ENCODE measurements at places on chromosomes 16 and 17.

DNA sequence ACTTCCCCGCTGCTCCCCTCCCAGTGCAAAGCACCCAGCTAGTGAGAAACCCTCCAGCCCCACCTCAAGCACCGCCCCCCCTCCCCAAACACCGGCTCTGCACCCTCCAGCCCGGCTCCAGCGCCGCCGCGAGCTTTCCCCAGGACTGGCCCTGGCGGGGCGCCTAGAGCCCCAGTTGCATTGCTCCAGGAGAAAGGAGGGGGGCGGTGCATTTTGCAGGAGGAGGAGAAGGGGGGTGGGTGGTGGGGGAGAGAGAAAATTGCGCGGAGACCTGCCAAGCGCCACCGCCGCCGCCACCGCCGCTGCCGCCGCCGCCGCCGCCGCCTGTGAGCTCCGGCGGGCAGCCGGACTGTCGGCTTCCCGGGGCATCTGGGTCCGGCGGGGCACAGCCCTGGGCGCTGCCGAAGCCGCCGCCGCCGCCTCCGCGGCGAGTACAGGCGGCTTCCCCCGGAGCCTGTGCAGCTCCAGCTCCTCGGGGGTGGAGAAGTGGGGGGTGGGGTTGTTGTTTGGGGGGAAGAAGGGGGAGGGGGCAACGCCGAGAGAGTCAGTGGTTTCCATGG is 333 bp upstream of the NOG start:
- DNase-seq, result no peak

DNA sequence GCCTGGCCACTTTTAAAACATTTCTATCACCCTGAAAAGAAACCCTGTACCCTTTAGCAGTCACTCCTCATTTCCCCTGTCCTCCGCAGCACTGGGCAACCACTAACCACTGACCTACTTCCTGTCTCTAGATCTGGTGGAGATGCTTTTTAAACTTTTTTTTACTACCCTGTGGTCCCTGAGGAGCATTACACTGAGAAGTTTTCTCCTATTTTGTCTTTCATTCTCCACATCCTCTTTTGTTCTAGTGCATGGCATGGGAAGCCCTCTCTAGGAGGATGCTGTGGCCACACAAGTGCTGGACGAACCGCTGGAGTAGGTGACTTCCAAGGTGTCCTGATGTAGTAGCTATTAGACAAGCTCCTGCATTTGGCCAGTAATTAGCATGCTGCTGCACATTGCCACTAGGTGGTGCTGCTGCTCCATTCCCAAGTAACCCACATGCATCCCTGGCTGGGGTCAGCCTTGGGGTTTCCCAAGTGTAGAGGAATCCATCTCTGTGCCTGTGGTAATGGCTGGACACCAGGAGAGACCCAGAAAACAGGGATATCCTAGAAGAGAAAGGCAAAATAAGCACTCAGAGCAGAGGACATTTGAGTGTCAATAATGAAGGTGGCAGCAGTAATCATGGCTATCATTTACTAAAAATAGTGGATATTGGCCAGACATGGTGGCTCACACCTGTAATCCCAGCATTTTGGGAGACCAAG is 143.8 kb upstream of the CRHR1 start:
- peak; percentile 58 for DNase-seq

- DNase-seq, result no peak
These were observed 176.4 kb upstream of the KCNJ16 start for GRCh38 chr17:69898601-69899000.

DNA sequence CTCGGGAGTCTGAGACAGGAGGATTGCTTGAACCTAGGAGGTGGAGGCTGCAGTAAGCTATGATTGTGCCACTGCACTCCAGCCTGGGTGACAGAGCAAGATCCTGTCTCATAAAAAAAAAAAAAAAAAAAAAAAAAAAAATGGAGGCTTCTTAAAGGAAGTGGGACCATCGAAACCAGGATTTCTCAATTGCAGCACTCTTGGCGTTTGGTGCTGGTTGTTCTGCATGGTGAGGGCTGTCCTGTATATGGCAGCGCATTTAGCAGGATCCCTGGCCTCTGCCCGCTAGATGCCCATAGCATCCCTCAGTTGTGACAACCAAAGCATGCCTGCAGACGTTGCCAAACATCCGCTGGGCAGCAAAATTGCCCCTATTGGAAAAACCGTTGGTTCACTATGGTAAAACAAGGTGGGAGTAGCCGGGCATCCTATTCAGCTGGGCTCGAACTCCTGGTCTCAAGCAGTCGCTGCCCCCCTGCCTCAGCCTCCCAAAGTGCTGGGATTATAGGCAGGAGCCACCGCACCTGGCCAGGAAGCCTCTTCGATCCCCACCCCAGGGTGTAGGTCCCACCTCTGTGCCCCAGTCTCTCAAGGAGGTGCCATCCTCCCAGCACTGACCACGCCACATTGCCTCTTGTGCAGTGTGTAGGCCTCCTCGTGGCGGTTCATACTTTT is 6.5 kb upstream of the NPIPB7 start:
- DNase-seq, result no peak

GRCh38 chr17:49742166-49742638 is 21.7 kb downstream of the FAM117A start:
- DNase-seq, result no peak

- no peak for DNase-seq
These were observed 495 bp downstream of the TXNDC17 start for GRCh38 chr17:6641247-6641863.

GRCh38 chr16:20614186-20615141 is 38.3 kb upstream of the ACSM2B start:
- no peak for DNase-seq

GRCh38 chr16:77183137-77183536 is 7.9 kb upstream of the MON1B start:
- DNase-seq, result no peak

DNA sequence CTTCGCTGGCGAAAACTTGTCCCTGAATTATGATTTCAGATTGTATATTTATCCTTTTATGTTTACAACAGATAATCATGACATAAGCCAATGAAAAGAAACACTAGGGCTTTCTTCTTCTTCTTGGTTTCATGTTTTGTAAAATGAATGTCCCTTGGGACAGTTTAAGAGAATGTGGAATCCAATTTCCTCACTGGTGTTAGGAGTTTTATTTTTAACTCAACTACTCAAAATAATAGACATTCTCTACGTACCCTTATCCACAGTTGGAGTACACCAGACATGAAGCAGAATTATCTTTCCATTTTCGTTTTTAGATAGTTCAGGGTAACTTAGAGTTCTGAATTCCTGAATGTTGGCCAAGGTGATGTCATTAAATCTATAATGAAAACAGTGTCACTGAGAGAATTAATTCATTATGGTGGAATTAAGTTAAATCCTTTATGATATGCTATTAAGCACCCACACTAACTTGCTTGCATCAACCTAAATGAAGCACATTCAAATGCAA is 43.4 kb downstream of the IRX6 start:
- DNase-seq, result no peak

GRCh38 chr17:49407981-49408501 is 6.6 kb downstream of the PHB1 start:
- peak; percentile 76 for DNase-seq

- no peak for DNase-seq
These were observed 20.9 kb downstream of the RGS9 start for GRCh38 chr17:65158041-65158440.

DNA sequence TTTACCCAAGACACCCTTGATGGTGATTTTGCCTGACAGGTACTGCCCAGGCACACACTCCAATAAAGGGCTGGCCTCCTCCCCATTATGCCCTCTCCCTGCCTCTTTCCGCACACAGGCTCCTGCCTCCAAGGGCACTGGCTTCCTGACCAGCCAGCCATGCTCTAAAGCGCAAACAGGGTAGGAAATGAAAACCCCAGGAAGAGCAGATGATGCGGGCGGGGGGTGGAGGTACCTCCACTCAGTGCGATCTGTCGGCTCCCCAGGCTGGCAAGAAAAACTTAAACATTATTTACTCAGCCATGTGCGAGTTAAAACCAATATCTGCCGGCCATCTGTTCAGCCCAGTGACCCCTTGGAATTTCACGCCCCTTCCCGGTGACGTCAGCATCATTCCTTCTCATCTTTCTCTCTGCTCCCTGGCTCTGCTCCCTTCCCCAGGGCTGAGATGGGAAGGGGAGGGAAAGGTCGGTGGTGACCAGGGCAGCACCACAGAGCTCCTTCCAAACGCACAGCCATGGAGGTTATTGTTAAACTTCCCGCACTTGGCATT is 262.5 kb downstream of the CBLN1 start:
- DNase-seq, result no peak

- DNase-seq, result no peak
These were observed 31.5 kb upstream of the EFCAB13 start for GRCh38 chr17:47292206-47292605.

DNA sequence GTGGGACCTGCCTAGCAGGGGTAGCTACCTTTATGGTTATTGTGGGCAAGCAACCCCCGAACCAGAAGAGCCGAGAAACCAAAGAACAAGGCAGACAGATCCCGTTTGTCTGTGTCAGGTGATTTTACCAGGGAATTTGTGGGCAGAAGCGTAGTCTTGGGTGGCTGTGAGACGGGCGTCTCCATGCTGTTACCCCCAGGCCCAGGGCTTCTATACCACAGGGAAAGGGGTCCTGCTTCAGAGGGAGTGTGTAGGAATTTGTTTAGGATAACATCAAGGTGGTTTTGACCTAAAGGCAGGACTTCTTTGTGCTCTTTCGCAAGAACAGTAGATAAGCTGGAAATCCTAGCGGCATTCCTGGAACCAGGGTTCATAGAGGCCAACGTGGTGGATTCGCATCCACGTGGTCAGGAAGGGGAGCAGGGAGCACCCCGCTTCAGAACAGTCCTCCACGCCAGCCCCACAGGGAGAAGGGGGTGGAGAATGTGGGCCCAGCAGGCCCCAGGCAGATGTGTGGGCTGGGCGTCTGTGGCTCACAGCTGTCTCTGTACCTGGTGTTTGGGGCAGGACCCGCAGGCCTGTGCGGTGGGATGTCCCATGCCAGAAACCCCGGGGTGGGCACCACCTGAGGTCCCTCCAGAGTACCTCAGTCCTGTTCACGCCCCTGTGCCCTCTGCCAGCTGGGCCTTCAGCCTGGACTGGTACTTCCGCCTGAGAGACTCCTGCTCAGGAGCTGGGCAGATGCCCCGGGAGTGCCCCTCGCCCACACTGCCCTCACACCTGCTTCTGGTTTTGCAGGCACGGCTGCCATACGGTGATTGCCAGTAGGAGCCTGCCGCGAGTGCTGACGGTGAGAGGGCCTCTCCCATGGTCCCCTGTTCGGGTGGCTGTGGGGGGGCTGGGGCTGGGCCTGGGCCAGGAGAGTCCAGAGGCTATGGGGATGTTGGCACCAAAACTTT is 4.1 kb downstream of the DECR2 start:
- DNase-seq, result no peak

GRCh38 chr17:44629314-44629713 is 27.0 kb upstream of the MEIOC start:
- DNase-seq, result no peak

DNA sequence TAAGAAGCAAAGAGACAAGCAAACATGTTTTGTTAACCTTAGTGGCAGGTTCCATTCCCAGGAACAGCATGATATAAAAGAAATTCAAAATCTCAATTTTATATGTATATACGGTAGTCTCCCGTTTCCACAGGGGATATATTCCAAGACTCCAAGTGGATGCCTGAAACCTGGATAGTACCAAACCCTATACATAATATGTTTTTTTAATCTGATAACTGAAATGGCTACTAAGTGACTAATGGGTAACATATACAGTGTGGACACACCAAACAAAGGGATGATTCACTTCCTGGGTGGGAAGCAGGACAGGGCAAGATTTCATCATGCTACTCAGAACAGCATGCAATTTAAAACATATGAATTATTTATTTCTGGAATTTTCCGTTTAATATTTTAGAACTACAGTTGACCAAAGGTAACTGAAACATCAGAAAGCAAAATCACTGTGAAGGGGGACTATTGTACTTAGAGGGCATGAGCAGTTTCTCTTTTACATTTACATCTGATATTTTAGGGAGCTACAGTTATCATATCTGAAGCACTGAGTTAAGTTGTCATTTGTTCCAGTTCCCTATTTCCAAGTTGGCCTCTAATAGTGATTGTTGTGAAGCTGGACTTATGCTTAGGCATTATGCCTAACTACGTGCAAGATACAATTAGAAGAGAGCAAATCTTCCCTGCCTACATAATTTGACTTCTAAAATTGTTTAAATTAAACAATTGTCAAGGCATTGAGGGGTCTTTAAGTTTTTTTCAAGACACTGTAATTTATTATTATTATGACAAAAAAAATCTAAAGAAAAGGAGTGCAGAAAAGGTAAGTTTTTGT is 34.1 kb upstream of the ABCA6 start:
- DNase-seq, result no peak

DNA sequence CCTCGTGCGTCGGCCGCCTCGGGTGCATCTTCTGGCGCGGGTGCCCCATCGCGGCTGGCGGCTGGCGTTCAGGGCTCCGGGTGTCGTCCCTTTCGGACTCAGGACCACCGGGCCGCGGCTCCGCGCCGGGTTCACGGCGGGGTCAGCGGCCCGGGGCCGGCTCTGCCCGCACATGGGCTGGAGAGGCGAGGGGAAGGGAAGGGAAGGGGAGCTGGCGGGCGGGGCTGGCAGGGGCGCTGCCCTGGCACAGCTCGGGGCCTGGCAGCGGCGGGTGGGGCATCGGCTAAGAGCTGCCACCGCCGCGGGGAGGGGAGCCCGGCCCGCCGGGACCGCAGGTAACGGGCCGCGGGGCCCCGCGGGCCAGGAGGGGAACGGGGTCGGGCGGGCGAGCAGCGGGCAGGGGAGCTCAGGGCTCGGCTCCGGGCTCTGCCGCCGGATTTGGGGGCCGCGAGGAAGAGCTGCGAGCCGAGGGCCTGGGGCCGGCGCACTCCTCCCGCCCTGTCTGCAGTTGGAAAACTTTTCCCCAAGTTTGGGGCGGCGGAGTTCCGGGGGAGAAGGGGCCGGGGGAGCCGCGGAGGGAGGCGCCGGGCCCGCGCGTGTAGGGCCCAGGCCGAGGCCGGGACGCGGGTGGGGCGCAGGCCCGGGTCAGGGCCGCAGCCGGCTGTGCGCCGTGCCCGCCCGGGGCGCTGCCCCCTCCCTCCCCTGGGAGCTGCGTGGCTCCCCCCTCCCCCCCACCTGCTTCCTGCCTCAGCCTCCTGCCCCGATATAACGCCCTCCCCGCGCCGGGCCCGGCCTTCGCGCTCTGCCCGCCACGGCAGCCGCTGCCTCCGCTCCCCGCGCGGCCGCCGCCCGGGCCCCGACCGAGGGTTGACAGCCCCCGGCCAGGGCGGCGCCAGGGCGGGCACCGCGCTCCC is 646 bp downstream of the HIC1 start:
- no peak for DNase-seq

GRCh38 chr17:69760562-69760961 is 314.5 kb upstream of the KCNJ16 start:
- no peak for DNase-seq

GRCh38 chr16:52073024-52073423 is 473.9 kb downstream of the TOX3 start:
- DNase-seq, result no peak

All from stimulated activated CD8-positive, alpha-beta memory T cell treated with anti-CD3 and anti-CD28 coated beads, Interleukin-15, amount 100 ng/mL, for 1 hour (primary cell).